ENCODE measurements at places on chromosomes 5 and 9.
A peak's percentile ranks its signal among the peaks of the same experiment; 100 is the strongest.

DNA sequence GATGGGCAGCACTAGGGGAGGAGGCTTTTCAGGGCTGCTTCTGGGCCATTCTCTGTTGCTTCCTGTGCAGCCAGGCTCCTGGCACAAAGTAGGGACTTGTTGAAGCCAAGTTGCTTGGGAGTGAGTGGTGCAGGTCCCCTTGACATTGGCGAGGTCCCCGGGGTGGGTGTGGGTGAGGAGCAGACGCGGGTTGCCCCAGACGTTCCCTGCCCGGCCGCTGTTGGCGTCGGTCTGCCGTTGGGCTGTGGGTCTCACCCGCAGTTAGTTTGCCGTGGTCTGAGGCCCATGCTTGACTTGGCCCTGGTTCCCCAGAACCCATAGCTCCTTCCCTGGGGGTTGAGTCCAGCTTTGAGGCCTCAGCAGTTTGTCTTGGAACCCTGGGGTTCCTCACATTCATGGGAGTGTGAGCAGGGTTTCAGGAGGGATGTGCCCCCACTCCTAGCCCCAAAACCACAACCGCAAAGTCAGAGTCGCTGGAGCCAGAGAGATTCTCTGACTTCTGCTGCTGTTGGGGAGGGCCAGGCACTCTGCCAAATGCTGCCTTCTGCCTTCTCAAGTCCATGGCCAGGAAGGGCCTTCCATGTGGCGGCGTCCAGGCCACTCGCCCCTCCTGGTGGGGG is 77.5 kb downstream of the RXRA start:
- DNase-seq = peak; percentile 89

GRCh38 chr5:150584556-150585335 is 55.7 kb upstream of the SYNPO start:
- DNase-seq = no peak

DNA sequence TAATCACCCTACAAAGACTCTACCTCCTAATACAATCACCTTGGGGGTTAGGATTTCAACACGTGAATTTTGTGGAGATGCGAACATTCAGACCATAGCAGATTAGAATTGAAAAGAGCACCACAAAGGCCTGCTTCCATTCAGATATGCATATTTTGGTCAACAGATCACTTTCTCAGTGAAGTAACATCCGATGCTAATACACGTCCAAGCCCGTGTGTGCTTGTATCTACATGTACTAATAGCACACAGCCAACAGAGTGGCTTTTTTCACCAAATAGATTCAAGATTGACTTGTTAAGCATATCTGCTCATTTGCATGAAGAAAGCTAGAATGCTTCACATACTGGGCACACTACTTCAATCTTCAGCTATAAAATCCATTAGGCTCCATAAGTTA is 35.6 kb upstream of the SSBP2 start:
- DNase-seq = no peak

- DNase-seq = no peak
Measured at GRCh38 chr9:12847561-12847960, 72.7 kb downstream of the LURAP1L start.

DNA sequence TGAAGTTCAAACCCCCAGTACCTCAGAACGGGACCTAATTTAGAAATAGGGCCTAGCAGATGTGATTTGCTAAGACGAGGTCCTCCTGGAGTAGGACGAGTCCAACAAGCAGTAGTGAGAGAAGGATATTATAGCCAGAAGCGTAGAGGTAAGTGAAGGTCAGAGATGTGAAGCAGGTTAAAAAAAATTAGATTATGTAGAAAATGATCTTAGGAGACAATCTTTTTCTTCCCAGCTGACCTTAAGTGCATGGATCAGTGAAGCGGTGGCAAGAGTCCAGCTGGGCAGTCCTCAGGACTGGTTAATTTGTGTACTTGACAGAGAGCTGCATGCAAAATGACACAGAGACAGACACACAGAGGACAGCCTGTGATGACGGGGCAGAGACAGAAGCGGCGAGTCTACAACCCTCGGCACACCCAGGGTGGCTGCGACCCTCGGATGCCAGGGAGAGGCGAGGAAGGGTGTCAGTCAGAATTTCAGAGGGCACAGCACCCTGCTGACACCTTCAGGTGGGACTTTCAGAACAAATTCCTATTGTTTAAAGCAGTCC is 131.4 kb upstream of the IRX4 start:
- DNase-seq = no peak

DNA sequence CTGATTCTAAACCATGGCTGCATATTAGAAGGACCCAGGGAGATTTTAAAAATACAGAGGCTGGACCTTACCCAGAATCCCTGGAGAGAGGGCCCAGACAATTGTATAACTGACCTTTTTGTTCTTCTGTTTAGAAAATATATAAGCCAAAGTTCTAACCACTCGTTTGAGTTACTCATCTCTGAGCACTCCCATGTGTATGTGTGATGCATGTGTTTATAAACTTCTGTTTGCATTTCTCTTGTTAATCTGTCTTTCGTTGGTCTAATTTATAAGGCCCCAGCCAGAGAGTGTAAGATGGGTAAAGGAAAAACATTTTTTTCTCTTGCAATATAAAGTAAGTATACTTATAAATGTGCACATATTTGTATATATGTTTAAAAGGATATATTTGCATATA is 443.9 kb downstream of the ZNF608 start:
- peak; percentile 38 for DNase-seq

GRCh38 chr5:37772255-37772654 is 67.6 kb downstream of the GDNF start:
- no peak for DNase-seq

GRCh38 chr5:168667301-168667840 is 88.2 kb upstream of the PANK3 start:
- no peak for DNase-seq

- DNase-seq = no peak
Measured at GRCh38 chr9:77851882-77852595, 179.6 kb downstream of the GNAQ start.

DNA sequence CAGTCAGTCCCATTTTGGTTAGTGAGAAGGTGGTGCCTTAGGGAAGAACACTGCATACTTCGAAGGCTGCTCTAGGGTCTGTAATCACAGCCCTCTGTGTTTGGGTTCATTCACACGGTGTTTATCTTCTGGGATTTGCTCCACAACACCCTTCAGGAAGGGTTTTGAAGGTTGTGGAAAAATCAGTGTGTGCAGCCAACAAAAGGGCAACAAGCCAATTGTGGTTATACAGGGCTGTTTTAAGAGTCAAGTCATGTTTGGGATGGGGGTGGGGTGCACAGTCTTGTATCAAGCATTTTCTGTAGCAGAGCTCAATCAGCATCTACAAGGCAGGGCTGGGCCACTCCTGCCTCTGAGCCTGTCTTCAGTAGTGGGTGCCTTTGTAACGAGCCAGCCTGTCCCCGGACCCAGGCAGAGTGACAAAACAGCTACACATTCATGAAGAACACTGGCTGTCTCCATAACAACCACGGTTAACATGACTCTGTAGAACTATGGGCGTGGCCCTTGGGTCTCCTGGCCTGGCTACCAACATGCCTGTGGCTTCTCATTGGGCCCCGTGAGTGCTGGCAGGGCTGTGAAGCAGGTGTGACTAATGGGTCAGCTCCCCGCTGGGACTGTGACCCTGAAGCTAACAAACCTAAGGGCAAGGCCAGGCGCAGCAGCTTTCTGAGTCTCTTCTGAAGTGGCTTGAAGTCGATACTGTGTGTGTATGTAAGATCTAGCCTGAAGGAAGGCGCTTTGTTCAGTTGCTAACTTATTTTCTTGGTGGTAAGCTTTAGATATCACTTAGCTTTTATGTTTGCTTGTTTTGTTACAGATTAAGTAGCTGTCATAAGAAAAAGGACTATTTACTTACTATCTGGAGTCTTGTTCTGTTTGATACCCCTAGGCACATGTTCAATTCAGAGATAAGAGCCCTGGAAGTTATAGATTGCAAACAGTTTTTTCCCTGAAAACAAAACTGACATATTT is 27.9 kb upstream of the GOLM1 start:
- DNase-seq = peak; percentile 81

DNA sequence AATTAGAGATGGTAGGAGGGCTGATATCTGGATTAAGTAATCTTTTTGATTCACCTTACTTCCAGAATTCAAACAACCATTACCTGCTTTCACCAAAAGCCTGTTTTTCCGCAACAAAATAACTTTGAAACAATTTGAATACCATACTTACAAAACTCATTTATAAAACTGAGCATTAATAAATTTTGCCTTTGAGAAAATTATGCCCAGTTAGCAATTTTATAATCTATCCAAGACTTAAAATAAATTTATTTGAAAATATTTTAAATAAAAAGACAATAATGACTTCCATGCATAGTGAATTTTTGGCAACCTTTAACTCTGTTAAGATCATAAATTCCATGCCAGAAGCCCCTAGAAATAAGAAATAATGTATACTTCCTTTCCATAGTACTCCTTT is 71.3 kb upstream of the FTMT start:
- no peak for DNase-seq
